Activated naive CD8-positive, alpha-beta T cell treated with anti-CD3 and anti-CD28 coated beads for 36 hours (primary cell): ENCODE measurements at places on chromosomes 7 and 10.
A peak's percentile ranks its signal among the peaks of the same experiment; 100 is the strongest.

- H3K27me3 ChIP-seq: no peaks in the 10 kb centered on the region
- peak overlapping the region; percentile 67 for H3K27ac ChIP-seq
- peak overlapping the region; percentile 53 for H3K4me3 ChIP-seq
- no peaks in the 10 kb centered on the region for H3K36me3 ChIP-seq
- H3K4me1 ChIP-seq: peaks cover 12% of the 10 kb centered on the region
- DNase-seq: no peak
Measured at GRCh38 chr7:13057462-13058200, 370.2 kb downstream of the ARL4A start.

DNA sequence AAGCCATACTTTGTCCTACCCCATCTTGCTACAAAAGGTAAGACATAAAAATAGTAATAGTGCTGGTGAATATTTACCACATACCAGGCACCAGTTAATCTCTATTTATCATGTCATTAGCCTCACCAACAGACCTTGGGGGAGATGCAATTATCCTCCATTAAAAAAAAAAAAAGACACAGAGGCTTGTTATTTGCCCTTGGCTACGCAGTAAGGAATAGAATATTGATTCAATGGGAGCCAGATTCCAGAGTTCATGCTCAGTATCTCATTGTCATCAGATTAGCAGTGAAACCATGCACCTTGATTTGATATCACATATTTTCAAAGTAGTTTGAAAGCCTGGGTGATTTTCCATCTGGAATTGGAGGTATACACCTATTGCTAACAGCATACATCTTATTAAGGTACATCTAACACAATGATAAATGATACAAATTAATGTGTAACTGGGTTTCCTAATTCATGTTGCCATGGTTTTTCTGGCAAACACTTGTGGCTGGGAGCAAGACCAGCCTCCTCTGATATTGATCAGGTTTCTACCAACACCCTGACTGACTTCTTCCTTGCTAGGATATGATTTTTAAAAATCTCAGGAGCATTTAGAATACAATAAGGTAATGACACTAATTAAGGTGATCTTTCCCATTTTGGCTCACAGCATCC lies 67.1 kb upstream of the PRR15 start:
- DNase-seq: no peak
- H3K4me3 ChIP-seq: no peak overlapping the region
- H3K27ac ChIP-seq: no peak overlapping the region
- no peaks in the 10 kb centered on the region for H3K27me3 ChIP-seq

GRCh38 chr10:93999401-93999851 lies 5.7 kb downstream of the PLCE1 start:
- peaks cover 45% of the 10 kb centered on the region for H3K27me3 ChIP-seq
- no peak overlapping the region for H3K4me3 ChIP-seq
- no peaks in the 10 kb centered on the region for H3K36me3 ChIP-seq
- H3K4me1 ChIP-seq: no peaks in the 10 kb centered on the region
- DNase-seq: no peak

GRCh38 chr7:55019691-55020465 lies 1.1 kb downstream of the EGFR start:
- no peaks in the 10 kb centered on the region for H3K4me1 ChIP-seq
- DNase-seq: no peak
- peaks cover 2% of the 10 kb centered on the region for H3K36me3 ChIP-seq
- H3K27ac ChIP-seq: no peak overlapping the region
